Mesenteric fat pad (tissue), 1 donor: ENCODE measurements at places on chromosomes 7 and 10. TPM values are rescaled to one million over a fixed set of nuclear protein-coding genes. Genes with fewer than 3 reads are reported as not detected.

The SEMA3E gene
- total RNA-seq = 3.2 TPM

The VGF gene
- 0.22 TPM for total RNA-seq

The TMEM243 gene
- total RNA-seq = 24.4 TPM

The ASNS gene
- 15.3 TPM for total RNA-seq

The GNGT1 gene
- not detected for total RNA-seq

The HKDC1 gene
- total RNA-seq = 0.10 TPM

The GPR37 gene
- total RNA-seq = not detected

The COL13A1 gene
- total RNA-seq = not detected

The MUC12 gene
- 0.32 TPM for total RNA-seq

The CPN1 gene
- not detected for total RNA-seq

The PTF1A gene
- total RNA-seq = not detected

The TMEM273 gene
- total RNA-seq = 17.9 TPM

The SPDYE3 gene
- not detected for total RNA-seq

The BLNK gene
- 4.7 TPM for total RNA-seq

The ADRA2A gene
- total RNA-seq = 187 TPM

The MYO3A gene
- total RNA-seq = not detected

The ZCWPW1 gene
- total RNA-seq = 3.2 TPM

The GLUD1 gene
- 127 TPM for total RNA-seq

The LRRC18 gene
- not detected for total RNA-seq

The TEX36 gene
- total RNA-seq = not detected

The ARHGAP22 gene
- 8.8 TPM for total RNA-seq

The PGAM2 gene
- not detected for total RNA-seq

The NUTM2D gene
- 2.1 TPM for total RNA-seq

The GARIN1A gene
- 10.2 TPM for total RNA-seq

The SLC26A5 gene
- 0.19 TPM for total RNA-seq

The AKR1C2 gene
- total RNA-seq = 767 TPM

The ABCA13 gene
- 0.67 TPM for total RNA-seq

The HMX3 gene
- not detected for total RNA-seq

The MACC1 gene
- 7.4 TPM for total RNA-seq
